ENCODE measurements at places on chromosomes 1 and 21.

DNA sequence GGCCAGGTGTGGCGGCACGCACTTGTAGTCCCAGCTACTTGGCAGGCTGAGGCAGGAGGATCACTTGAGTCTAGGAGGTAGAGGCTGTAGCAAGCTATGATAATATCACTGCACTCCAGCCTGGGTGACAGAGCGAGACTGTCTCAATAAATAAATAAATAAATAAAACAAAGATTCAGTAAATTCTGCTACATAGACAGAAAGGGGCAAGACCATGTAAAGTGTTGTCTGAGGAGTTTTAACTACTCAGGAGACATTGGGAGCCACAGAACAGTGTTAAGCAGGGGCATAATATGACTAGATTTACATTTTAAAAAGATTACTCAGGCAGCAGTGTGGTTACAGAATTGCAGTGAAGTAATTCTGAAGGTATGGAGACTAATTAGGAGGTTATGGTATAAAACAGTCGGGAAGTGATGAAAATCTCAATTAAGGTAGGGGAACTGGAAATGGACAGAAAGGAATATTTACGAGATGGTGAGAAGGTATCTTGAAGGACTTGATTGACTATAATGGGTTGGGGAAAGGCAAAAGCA is 94.7 kb downstream of the ATP1B1 start:
- no peak for DNase-seq

DNA sequence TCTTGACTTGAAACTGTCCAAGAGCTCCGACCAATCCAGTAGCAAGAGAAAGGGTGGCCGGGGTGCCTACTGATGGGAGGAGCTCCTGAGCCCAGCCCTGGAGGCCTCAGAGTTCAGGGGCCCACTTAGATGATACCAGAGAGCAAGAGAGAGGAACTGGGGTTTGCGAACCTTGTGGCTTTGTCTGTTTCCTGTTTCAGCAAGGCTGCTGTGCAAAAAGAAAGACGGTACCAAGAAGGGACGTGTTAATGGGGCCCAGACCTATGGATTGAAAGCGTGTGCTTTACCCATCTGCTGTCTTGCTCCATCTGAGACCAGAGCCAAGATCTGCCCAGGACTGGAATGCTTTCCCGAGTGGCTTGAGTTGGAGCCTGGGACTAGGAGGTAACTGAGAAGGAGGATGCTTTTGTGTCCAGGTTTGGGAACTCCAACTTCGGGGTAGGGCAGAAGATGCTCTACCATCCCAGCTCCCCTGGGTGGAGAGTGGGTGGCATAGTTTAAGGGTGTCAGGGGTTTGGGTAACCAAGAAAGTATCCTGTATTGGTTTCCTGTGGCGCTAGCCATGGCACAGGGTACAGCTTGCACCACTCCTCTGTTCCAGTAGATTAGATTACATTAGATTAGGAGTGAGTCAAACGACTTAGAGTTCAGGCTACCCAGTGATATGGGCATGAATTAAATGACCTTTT is at the start of gene TRAF3IP3:
Gene TRAF3IP3 (plus strand): TSS at position 128 of the 689 bp plus-strand sequence. CDS start 3,987 bp downstream, outside the sequence.
- DNase-seq, result peak; percentile 92

- DNase-seq, result no peak
These were observed 51.1 kb upstream of the NEK2 start for GRCh38 chr1:211726467-211726995.

- DNase-seq, result no peak
These were observed 163.6 kb upstream of the RAB4A start for GRCh38 chr1:229107304-229107815.

- no peak for DNase-seq
These were observed 19.6 kb downstream of the TMEM63A start for GRCh38 chr1:225862581-225862950.

- DNase-seq, result no peak
These were observed 11.4 kb downstream of the ARMH1 start for GRCh38 chr1:44685881-44686280.
